ENCODE measurements at places on chromosomes 5 and 9.

GRCh38 chr5:163463063-163463435 is 2.6 kb downstream of the HMMR start:
- no peak for DNase-seq

GRCh38 chr9:132162764-132163456 is 1.1 kb downstream of the NTNG2 start:
- peak; percentile 55 for DNase-seq

- DNase-seq: no peak
Measured at GRCh38 chr9:121984726-121985402, 108.2 kb downstream of the TTLL11 start.

- no peak for DNase-seq
Measured at GRCh38 chr9:114433086-114433485, 45.3 kb upstream of the AKNA start.

DNA sequence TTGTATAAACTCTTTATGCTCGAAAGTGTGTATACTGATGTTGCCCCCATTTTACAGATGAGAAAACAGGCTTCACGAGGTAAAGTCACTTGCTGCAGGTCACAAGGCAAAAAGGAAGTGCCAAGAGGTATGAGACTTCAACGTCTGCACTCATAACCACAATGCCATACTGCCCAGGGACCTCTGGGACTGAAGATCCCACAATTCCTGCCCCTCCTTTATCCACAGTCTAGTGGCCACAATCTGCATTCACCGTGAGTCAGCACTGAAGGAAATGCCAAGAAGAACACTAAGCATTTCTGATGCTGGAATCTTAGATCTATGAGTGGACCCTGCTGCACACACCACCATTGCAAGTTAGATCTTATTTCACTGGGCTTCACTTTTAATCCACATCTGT is 37.3 kb downstream of the MED27 start:
- DNase-seq: peak; percentile 47

GRCh38 chr5:147203213-147203612 is 31.6 kb upstream of the STK32A start:
- no peak for DNase-seq

GRCh38 chr9:20242510-20243189 is 379.6 kb downstream of the MLLT3 start:
- DNase-seq: no peak

DNA sequence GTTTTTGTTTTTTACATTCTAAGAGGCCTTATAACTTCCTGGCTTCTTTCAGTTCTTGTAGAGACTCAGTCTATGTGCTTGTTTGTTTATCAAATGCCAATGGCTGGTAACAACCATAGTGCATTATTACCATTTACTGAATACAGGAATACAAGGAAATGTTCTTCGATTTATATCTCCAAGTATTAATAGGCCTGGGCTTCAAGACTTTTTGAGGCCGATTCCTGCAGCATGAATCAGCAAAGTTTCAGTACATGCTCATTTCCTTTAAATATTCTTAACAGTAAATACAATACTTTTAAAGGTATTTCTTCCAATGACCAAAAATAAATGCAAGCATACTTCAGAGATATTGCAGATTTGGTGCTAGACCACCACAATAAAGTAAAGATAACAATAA is 535.3 kb downstream of the EFNA5 start:
- DNase-seq: no peak

GRCh38 chr5:34570721-34571676 is 85.1 kb upstream of the RAI14 start:
- no peak for DNase-seq

- no peak for DNase-seq
Measured at GRCh38 chr5:140114341-140115185, 654 bp downstream of the PURA start.

DNA sequence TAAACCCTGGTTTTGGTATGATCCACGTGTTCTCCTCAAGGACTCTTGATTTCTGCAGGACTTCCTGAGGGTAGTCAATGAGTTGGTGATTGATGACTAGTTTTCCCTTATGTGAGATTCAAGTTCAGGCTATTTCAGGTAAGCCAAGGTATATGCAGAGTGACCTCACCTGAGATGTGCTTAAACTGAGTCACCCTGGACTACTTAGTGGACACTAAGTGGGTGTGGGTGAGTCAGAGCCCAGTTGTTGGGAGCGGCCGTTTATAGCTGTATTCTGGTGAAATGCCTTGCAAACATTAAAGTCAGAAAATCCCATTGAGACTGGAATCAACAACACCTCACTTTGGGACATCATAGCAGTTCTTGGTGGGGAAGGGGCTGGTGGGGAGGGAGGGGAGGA is 62.9 kb downstream of the SLC28A3 start:
- DNase-seq: no peak

DNA sequence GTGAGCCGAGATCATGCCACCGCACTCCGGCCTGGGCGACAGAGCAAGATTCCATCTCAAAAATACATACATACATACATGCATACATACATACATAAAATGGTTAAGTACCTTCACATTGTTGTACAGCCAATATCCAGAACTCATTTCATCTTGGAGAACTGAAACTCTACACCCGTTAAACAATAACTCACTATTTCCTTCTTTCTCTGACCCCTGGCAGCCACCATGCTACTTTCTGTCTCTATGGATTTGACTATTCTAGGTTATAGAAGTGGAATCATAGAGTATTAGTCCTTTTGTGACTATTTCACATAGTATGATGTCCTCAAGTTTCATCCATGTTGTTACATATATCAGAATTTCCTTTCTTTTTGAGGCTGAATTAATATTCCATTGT is 9.6 kb upstream of the KIF27 start:
- no peak for DNase-seq

DNA sequence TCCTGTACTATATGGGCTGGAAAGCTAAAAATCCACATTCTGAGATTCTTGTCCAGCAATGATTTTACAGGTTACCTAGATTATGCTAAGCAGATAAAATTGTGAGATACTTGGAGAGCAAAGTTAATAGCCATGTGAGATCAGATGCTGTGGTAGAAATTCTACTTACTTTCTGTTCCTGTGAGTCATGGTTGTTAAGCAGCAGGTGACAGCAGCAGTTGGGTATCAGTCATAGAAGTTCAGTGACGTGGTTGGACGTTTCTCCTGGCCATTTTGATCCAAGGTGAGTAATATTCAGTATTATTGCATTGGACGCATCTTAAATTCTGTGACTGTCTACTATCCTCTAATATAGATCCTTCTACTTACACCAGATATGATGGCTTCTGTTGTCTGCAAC is 524.5 kb downstream of the TMEM38B start:
- DNase-seq: no peak

GRCh38 chr5:6411141-6411540 is 32.8 kb upstream of the MED10 start:
- DNase-seq: peak; percentile 8

DNA sequence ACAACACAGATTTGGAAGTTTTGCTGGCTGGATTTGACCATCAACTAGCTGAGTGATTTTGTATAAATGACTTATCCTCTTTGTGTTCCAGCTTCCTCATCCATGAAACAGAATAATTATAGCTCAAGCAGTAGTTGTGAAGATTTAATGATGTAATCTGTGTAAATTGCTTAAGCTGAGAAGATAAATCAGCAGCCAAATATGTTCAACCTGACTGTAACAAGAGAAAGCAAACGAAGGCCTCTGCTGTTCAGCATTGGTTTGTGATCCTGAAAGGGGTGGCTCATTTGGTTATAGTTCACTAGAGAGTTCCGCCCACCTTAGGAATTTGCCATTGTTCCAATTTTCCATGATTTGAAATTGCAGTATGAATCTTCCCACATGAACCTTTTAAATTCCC is 75.7 kb upstream of the CCDC112 start:
- DNase-seq: no peak
